Naive B cell (primary cell): ENCODE measurements at places on chromosomes 12 and 14. TPM values are rescaled to one million over a fixed set of nuclear protein-coding genes. Genes with fewer than 3 reads are reported as not detected.

EPYC gene
- not detected for polyA plus RNA-seq

DNA sequence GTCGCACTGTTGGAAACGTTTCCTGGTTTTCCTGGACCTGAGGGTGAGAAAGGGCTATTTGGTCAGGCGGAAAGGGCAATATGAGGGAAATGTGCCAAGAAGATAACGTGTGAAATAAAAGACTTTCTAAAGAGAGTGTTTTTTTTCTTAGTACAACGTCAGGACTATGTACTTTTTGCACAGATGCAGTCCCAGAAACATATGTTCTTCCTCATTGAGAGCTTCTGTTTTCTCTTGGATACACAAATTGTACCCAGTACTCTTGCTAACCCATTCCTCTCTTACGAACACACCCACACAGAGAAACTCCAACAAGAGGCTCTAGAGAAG, 669 bp upstream of the PKP2 start:
- H3K27ac ChIP-seq = no peak overlapping the region
- DNase-seq = no peak
- peaks cover 19% of the 10 kb centered on the region for H3K4me1 ChIP-seq

DNA sequence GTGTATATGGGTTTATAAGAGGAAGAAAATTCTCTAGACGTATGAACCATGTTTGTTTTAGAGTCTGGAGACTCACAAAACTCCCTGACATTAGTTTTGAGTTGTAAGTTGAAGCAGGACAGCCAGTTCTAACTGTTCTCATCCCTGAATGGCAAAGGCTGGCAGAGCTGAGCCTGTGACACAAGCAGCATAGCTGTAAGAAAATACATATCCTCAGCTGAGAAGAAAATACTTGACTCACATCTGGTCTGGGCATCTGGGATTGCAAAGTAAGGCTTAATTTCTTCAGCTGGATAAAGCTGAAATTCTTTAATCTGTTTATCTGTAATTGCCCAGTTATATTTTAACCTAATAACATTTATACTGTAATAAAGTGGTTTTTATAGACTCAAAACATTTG, 156.3 kb downstream of the PELI2 start:
- no peak overlapping the region for H3K4me3 ChIP-seq
- peaks cover 4% of the 10 kb centered on the region for H3K4me1 ChIP-seq
- no peaks in the 10 kb centered on the region for H3K36me3 ChIP-seq
- no peak for DNase-seq
- no peak overlapping the region for H3K27ac ChIP-seq

- no peaks in the 10 kb centered on the region for H3K36me3 ChIP-seq
- DNase-seq = no peak
- H3K27me3 ChIP-seq = no peaks in the 10 kb centered on the region
- no peak overlapping the region for H3K27ac ChIP-seq
- H3K4me1 ChIP-seq = no peaks in the 10 kb centered on the region
These were observed 86.5 kb upstream of the MANSC4 start for GRCh38 chr12:27866373-27867101.
